ENCODE measurements at places on chromosomes 3 and 15.

GRCh38 chr3:66121318-66121717 lies 82.6 kb upstream of the MAGI1 start:
- no peak for DNase-seq

- DNase-seq: no peak
Observed at GRCh38 chr3:48437812-48438211, 2.1 kb downstream of the CCDC51 start.

DNA sequence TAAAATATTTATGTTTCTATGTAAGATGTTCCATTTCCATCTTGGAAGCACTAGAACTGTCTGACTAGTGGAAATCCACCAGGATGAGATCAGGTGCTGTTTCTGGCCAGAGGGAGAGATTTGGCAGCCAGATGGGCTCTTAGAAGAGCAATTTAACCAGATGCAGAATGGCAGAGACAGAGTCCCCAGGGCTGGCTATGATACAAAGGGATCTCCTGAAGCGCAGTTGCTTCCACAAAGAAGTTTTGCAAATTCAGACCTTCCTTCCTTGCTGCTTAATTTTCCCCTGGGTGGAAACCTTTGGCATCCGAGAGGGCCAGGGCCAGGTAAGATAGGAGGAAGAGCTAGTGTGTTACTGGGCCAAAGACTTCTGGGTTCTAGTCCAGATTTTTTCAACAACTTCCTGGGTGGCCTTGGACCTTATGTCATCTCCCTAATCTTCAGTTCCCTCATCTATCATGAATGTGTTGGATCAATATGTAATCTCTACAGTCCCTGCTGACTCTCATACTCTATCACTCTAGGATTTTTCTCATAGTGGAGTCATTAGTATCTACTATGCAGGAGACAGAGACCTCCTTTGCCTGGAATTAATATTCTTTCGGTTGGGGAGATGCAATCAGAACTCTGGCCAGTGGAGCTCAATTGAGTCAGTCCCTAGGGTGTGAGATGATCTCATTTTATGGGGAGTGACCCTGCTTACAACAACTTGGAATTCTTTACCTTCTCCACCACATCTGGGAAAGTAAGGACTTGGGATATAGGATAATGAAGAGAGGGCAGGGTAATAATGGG lies 41.1 kb upstream of the NDUFB4 start:
- no peak for DNase-seq

GRCh38 chr15:52448011-52448890 lies 80.4 kb downstream of the MYO5A start:
- no peak for DNase-seq

- DNase-seq: no peak
Observed at GRCh38 chr3:89740881-89741177, 633.4 kb downstream of the EPHA3 start.

- DNase-seq: no peak
Observed at GRCh38 chr15:80800067-80800466, 20.9 kb downstream of the CEMIP start.

GRCh38 chr15:41876007-41876406 lies 17.8 kb downstream of the SPTBN5 start:
- no peak for DNase-seq

GRCh38 chr3:170699158-170700053 lies 113.5 kb upstream of the SLC7A14 start:
- no peak for DNase-seq

- no peak for DNase-seq
Observed at GRCh38 chr15:55872471-55872870, 120.9 kb downstream of the NEDD4 start.

- DNase-seq: no peak
Observed at GRCh38 chr3:8385848-8386620, 115.6 kb upstream of the LMCD1 start.

- no peak for DNase-seq
Observed at GRCh38 chr3:42214064-42214463, 51.9 kb downstream of the CCK start.

DNA sequence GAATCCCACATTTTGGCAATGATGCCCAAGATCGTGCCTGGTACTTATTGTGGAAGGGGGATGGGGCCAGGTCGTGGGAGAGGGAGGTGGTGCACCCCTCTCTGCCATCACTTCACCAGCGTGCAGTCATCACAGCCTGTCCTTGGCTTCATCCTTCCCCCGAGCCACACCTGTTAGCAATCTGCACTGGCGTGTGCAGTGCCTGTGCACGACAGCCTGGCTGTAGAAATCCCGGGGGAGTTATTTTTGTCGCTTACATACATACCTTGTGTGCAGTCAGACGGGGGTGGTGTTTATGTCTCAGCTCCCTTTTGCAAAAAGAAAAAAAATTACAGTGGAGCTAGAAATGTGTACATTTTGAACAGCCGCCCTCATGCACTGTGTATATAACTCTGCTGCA lies 216.0 kb downstream of the TLE3 start:
- DNase-seq: no peak

- no peak for DNase-seq
Observed at GRCh38 chr15:44264148-44264547, 24.4 kb upstream of the GOLM2 start.

DNA sequence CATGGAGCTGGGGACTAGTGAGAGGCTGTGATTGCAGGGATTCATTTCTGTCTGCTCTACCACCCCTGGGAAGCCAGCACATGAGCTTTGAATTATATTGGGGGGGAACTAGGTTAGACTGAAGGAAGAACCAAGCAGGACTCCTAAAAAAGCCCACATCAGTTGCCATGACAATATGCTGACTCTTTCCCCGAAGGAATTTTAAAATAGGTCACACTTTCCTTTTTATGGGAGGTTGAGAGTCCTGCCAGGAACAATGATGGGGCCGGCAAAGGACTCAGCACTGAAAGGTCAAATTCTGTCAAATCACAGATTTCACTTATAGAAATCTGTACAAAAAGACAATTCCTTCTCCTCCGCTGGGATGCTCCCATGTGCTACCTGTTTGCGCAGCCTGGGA lies 130.8 kb downstream of the ZNF621 start:
- DNase-seq: no peak

DNA sequence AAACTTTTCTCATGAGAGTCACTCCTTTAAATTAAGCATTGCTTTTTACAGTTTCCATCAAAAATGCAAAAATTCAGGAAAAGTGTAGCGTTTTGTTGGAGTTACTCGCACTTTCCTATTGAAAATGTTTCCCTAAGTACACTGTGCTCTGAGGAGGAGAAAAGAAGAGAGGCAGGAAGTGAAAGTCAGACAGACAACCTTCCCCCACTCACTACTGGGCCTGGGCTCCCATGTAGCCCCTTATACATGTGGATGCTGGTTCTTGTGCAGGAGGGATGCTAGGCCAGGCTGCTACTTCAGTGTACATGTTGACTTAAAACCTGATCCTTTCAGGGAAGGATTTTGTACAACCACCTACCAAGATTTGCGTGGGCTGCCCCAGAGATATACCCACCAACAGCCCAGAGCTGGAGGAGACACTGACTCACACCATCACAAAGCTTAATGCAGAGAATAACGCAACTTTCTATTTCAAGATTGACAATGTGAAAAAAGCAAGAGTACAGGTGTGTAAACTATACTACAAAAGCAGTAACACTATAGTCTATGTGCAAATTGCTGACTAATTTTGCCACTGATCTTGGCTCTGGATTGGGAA lies 15.1 kb downstream of the KNG1 start:
- no peak for DNase-seq

DNA sequence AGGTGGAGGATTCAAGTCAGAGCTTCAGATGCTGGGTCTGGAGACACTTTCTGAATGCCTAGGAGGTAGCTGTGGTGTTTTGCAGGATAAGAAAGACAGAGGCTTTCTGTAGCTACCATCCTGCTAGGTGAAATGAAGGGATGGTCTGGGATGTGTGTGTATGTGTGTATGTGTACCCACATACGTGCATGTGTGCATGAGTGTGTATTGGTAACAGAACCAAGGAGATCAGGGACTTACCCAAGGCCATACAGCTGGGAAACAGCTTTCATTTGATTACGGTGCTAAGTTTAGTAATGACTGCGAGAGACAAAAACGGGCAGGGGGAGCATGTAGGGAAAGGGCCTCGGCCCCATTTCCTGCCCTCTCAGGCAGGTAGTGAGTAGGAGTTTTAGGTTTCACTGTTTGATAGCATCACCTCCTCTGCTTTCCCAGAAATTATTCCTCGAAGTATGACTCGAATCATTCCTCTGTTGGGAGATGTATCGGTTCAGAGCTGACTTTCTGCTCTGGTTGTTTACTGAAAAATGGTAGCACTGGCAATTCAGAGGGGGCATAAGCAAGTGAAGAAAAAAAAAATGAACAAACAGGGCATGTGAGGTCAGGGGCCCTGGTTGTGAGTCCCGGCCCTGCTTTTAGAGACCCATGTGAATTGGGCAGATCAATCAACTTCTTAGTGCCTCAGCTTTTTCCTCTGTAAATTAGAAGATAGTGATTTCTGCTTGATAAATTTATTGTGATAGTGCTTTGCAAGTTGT lies 130.7 kb downstream of the LPP start:
- peak; percentile 50 for DNase-seq
